ENCODE measurements at places on chromosomes 11 and 22.

DNA sequence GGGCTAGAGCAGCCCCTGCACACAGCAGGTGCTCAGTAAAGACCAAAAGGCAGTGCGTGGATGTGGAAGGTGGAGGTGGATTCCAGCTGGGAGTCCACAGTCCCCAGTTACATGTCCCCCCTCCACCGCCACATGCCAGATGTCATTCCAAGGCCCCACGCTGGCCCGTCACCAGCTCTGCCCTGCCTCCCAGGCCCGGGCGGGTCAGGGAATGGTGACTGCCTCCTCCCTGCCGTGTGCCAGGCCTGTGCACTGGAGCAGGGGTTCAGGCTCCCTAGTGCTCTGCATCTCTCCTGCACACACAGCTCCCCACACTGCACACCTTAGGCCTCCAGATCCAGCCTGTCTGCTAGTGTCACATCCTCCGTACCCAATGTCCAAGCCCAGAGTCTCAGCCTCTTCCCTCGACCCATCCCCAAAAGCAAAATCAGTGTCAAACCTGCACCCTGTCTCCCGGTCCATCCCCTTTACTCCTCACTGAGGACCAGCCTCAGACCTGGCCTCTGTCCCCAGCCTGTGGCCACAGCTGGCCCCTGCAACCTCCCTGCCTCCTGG is 40.2 kb upstream of the PRODH start:
- no peak for DNase-seq

- no peak for DNase-seq
Measured at GRCh38 chr22:33350961-33351360, 292.8 kb upstream of the SYN3 start.

DNA sequence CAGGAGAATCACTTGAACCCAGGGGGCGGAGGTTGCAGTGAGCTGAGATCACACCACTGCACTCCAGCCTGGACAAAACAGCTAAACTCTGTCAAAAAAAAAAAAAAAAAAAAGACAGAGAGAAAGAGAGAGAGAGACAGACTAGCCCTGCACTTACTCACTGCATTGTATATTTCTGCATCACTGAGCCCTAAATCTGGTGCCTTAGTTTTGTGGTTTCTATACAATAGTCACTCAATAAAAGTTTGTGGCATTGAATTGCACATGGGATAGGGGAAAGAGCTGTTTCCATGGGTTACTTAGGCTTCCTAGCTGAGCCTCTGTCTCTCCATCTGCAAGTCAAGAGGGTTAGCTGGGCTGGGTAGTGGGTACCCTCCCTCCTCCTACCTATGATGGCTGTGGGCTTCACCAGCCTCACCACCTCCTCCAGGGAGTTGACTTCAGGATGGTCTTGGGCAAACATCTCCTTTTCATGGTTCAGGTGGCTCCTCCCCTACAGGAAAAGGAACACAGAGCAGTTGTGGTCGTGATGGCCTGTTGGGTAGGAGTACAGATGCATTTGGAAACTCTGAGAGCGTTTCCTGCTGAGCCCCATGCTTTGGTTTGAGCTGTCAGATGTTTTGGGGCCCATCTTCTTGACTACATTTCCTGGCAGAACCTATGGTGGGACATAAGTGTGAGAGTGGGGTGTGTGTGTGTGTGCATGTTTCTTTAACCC is 73.2 kb downstream of the CCDC81 start:
- no peak for DNase-seq

- no peak for DNase-seq
Measured at GRCh38 chr11:30370164-30370563, 47.3 kb downstream of the ARL14EP start.

- DNase-seq: no peak
Measured at GRCh38 chr22:45540122-45540521, 37.4 kb downstream of the FBLN1 start.

DNA sequence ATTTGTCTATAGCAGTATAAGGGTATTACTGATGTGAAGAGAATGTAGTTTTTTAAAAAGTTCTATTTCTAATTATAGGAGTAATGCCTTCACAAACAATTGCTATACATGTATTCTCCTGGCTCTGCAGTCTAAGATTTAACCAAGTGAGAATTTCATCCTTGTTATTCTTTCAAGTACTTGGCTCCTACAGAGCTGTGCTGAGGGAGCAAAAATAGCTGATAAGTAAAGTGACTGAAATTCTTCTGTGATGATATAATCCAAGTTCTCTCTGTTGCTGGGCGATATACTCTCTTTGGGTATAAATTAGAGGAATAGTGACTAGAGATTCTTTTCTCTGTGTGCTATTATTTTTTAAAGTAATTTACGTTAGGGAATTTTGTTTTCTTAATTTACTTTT is 68.0 kb downstream of the PGR start:
- no peak for DNase-seq

DNA sequence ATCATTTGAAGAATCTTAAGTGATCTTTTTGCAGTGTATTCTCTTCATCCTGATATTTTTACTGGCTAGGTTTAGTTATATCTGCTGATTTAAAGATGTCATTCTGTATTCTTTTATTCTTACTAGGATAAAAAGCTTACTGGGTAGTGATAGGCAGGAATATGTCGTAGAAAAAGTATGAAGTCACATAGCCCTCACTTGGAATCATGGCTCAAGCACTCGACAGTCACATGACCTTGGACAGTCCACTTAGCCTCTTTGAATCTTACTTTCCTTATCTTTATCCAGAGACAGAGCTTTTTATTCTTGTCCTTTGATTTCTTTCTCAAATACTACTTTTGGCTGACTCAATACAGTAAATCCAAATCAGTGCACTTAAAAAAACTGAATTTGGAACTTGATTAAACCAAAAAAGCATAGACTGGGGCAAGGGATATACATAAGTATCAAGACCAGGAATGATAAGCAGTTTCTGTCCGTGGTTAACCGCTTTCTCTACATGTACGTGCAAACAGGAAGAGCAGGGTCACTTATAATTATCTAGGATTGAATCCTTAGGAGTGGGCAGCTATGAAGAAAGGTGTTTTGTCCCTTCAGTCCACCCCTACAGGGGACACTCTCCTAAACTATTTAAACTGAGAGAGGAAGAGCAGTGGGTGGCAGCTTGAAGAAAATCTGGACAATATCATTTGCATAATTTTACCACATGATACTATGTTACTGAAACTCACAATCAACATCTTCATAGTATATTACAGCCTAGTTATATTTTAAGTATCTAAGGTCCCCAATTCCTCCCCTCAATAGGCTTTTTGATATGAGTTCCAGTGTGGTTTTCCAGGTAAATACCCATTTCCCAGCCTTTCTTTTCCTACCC is 8.0 kb downstream of the MMP7 start:
- DNase-seq: no peak

DNA sequence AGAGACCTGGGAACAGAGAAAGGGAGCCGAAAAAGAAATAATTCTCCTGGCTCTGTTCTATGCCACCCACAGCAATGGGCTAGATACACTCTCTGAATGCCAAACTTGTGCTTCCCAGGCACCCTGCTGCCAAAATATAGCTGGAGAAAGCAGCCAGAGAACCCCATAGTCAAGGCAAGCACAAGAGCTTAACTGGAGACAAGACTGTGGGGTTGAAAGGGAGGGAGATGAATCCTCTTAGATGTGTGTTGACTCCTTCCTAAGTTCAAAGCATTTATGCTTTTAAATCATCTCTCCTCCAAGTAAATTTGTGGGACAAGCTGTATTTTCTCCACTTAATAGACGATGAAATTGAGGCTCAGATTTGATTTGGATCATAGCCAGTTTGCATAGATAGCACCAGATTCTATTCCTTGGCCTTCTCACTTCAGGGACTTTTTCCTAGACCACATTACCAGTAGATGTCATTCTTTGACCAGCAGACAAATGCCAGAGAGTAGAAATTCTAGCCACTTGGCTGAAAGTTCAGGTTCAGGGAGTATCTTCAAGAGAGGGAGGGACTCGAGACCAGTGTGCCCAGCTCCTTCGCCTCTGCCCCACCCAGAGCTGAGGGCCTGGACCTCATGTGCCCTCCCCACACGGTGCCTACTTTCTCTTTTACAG is 16.5 kb upstream of the ETS1 start:
- no peak for DNase-seq

GRCh38 chr11:48384670-48385069 is 18.4 kb upstream of the OR4C5 start:
- DNase-seq: no peak

GRCh38 chr22:41542224-41542623 is 2.0 kb downstream of the POLR3H start:
- DNase-seq: no peak

DNA sequence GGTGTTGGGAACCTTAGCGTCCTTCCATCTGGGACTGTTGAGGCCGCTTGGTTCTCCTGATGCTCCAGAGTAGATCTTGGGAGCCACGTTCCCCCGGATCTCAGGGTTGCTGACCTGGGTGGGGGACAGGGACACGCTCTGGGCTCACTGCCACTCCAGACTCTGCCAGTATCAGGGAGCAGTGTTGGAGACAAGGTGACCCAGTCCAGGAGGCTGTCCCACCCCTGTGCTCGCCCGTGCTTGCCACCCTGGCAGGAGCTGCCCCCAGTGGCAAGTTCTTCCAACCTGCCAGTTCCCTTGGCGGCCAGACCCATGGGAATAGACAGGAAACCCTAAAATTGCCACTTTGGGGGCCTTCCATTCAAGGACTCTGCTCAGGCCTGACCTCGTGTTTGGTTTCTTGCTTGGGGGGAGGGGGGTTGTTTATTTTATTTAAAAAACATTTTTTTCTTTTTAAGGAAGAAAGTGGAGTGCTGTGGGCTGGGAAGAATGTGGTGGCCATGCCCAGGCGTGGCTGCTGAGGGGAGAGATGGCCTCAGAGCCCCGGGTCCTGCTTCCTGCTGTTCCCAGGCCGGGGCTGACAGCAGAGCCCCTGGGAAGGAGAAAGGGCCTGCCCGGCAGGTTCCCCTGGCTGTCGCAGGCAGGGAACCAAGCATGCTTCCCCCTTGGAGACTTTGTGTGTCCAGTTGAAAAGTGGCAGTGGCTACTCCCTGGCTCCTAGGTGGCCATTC is 7.2 kb downstream of the GRK2 start:
- DNase-seq: no peak

GRCh38 chr22:38923463-38924346 is 33.7 kb upstream of the APOBEC3A start:
- peak; percentile 79 for DNase-seq

GRCh38 chr11:119589001-119589400 is 140.0 kb downstream of the NECTIN1 start:
- no peak for DNase-seq

DNA sequence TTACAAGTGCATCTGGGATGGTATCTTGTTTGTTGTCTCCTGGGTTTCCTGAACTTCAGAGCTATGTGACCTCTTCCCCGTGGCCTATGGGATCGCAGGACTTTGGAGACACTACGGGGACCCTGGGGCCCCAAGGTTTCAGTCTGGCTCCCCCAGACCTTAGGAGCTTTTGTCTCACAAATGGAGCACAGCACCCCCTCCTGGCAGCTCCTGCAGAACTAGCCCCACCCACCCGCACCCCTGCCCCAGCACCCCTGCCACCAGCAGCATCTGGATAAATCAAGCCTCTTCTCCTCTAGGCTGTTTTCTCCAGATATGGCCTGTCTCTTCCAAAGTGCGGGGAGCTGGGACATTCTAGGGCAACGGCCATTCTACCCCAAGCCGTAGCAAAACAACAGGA is 10.4 kb downstream of the RCOR2 start:
- no peak for DNase-seq

DNA sequence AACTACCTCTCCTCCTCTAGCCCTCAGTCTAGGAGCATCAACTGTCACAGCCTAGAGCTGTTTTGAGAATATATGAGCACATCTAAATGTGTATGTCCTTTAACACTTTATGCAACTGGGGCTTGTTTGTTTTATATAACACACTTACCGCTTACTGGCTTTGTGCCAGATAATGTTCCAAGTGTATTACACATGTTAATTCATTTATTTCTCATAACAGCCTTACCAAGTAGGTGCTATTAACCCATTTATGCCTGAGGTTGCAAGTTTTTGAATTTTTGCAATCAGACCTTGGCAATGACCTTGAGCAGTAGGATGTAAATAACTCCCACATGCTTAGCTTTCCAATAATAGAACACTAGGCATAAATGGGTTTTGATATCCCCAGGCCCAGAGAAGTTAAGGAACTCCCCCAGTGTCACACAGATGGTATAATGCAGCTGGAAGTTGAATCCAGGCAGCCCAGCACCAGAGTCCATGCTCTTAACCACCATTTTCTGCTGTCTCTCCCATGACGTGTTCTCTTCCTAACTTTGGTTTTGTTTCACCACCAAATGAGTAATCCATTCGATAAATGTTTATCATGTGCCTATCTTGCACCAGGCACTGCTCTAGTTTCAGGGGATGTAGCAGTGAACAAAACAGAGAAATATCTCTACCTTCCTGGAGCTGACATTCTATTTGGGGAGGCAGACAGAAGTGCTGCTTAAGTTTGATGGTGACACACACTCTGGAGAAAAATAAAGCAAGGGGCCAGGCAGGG is 23.1 kb downstream of the PRDM11 start:
- DNase-seq: no peak

- no peak for DNase-seq
Measured at GRCh38 chr11:112670806-112671570, 290.2 kb upstream of the NCAM1 start.

GRCh38 chr11:20452585-20452984 is 65.1 kb downstream of the PRMT3 start:
- DNase-seq: no peak

- no peak for DNase-seq
Measured at GRCh38 chr11:66881927-66882452, 25.1 kb downstream of the LRFN4 start.

- DNase-seq: no peak
Measured at GRCh38 chr11:92875473-92875872, 94.0 kb upstream of the MTNR1B start.

DNA sequence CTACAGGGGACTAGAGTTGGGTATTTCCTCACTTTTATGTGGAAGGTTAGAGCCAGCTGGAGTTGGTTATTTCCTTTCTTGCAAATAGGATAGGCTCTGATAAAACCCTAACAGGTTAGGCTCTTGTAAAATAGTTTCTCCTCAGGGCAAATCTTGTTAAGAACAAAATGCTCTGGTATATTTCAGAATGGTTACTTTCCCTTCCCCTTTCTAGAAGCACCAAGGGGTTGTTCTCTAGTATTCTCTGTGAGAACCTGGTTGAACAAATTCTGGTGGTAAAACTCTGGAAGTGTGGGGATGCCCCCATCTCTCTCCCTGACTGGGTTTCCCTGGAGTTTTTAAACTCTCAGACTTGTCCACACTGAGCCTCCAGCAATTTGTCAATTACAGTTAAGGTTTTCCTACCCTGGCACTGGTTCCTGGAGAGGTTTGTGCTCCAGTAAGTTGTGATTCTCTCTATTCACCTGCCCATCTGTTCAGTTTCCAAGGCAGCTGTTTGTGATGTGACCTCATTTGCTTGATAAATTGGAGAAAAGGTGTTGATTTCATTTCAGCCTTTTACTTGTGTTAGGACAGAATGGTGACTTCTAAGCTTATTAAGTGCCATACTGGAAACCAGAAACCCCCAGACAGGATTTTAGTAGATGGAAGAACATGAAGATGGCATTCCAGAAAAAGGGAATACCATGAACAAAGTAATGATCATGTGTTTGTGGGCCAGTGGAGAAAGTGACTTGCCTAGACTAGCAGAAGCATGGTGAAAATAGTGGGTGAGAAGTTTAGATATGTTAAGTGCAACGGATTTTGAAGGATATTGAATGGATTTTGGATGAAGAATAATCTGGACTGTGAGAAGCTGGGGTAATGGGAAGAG is 64.6 kb downstream of the EXT2 start:
- no peak for DNase-seq

GRCh38 chr22:17446698-17447097 is 77.4 kb downstream of the CECR2 start:
- DNase-seq: no peak
